ENCODE measurements at places on chromosomes 1 and 21.

DNA sequence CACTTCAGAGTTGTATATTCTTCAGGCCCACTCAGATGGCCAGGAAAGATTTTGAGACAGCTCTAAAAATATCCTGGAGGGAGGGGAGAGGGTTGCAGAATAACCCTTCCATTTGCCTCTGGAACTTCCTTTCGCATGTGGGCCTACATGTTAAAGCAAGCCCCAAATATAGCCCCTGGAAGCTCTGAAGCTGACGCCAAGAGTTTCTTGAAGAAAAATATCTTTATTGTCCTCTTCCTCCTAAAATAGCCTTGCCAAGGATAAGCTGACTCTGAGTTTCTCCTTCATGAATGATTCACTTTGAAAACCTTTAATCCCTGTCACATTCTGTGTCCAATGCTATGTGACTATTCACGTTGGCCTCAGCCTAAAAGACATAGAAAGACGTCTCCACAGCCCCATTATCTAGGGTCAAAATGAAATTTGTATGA, 6.4 kb downstream of the C1orf116 start:
- no peak for DNase-seq

GRCh38 chr1:233078396-233078795, 128.0 kb downstream of the NTPCR start:
- no peak for DNase-seq

DNA sequence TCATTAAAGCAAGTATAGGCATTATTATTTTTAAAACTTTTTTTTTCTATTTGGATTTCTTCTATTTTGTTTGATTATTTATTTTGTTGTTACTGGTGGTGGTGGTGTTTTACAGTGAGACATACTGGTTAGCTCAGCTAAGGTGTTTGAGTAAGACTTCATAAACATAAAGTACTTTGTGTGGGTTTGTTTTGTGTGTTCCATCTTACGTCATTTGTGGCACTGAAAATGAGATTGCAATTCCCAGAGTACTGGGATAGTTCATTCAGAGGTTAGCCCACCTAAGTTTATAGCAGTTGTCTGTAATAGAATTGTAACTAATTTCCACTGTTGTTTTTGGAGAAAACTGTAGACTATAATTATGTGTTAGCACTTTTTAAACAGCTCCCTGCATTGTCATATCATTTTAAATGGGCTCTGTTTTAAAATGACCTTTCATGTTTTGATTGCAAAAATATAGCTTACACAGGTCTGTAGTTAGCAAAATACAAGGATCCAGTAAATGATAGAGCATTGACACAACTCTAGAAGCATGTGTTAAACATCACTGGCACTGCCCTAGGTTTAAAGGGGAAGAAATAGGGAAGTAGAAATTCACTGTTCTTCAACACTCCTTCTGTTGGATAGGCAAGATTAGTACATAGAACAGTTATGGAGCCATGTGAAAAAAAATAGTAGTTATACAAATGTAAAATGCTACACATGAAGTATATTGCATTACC, 171.7 kb downstream of the NFIA start:
- no peak for DNase-seq

GRCh38 chr1:115782571-115783281, 14.2 kb upstream of the CASQ2 start:
- peak; percentile 45 for DNase-seq

- no peak for DNase-seq
Observed at GRCh38 chr1:214360525-214361164, 79.7 kb downstream of the SMYD2 start.

GRCh38 chr1:205466595-205467220, 10.9 kb upstream of the BLACAT1 start:
- DNase-seq: no peak

DNA sequence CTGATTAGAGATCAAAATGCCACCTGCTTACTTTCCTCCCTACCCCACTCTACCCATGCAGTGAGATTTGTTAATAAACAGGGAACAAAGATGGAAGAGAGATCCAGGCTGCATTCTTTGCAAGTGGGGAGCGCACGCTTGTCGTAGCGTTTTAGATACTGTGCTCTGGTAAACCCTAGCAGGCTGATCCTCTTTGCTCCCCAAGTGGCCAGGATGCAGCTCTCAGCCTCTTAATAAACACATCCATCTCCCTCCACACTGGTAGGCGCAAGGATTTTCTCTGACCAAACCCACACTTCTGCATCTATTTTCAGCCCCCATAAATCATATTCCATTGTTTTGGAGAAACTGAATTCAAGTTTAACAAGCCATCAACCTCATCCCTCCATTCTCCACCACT, 2.9 kb downstream of the PGBD5 start:
- DNase-seq: no peak

All from T1000 (cell line).